GM03348 (cell line): ENCODE measurements at places on chromosomes 3 and 15.

GRCh38 chr3:38662544-38662943, 13.1 kb upstream of the SCN5A start:
- DNase-seq, result no peak

GRCh38 chr3:124639406-124640237, 90.6 kb upstream of the UMPS start:
- no peak for DNase-seq

- DNase-seq, result no peak
Measured at GRCh38 chr15:44883199-44883877, 73.1 kb upstream of the TERB2 start.

GRCh38 chr3:178063461-178063860, 472.8 kb upstream of the KCNMB2 start:
- peak; percentile 44 for DNase-seq

DNA sequence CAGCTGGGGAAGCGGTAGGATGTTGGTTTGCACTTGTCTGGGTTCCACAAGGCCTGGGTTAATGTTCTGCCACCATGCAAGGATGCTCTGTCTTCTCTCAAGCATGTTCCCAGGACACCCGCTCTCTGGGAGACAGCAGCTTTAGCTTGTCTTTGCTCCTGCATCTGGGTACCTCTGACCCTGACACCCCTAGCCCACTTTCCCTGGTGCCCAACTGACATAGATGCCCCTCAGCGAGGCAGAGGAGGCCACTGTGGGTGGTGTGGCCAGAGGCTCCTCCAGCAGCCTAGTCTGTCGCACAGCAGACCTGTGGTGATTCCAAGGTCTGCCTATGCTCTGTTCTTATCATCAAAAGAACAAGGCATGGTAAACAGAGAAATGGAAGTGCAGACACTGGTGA, 83.6 kb upstream of the ALDH1L1 start:
- DNase-seq, result no peak

- peak; percentile 30 for DNase-seq
Measured at GRCh38 chr15:88378188-88378637, 89.0 kb downstream of the MRPL46 start.

DNA sequence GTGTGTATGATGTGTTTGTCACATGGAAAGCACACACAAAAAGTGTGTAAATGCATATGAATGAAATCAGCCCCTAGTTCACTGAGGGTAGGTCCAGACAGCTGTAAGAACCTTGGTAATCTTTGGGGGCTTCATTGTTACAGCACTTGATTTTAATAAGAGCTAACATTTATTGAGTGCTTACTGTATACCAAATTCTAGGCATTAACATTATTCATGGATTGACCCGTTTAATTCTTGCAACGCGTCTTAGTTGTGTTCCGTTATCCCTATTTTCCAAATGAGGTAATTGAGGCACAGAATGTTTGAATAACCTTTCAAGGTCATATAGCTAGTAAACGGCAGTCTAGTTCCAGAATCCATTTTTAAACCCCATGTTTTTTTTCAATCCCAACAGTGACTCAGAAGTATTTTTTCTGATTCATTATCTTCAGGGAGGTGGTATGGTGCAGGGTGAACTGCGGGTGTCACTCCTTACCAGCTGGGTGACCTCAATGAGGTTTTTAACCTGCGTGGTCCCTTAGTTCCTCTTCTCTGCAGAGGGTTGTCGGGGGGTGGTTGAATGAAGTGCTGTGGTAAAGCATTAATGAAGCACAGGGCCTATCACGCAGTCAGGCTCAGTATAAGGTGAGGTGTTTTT, 14.2 kb downstream of the RAB8B start:
- DNase-seq, result no peak

GRCh38 chr3:141482245-141482922, 4.4 kb upstream of the RASA2 start:
- peak; percentile 72 for DNase-seq

- DNase-seq, result no peak
Measured at GRCh38 chr3:140019946-140020345, 85.0 kb downstream of the CLSTN2 start.

DNA sequence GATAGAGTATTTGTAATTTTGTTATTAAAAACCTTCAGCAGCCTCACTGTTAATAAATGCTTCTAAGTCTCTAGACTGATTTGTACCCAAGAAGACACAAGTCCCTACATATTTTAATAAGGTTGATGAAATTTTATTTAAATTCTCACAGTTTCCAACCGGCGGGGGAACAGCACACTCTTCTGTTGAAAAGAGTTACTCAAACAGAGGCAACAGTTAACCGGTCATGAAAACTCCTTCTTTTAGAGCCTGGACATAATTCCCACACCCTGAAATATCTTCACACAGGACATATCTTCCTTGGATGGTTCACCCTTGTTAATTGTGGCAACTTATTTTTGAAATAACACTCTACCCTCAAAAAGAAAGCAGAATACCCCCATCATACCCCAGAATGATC, 278.8 kb downstream of the FOXP1 start:
- DNase-seq, result no peak

DNA sequence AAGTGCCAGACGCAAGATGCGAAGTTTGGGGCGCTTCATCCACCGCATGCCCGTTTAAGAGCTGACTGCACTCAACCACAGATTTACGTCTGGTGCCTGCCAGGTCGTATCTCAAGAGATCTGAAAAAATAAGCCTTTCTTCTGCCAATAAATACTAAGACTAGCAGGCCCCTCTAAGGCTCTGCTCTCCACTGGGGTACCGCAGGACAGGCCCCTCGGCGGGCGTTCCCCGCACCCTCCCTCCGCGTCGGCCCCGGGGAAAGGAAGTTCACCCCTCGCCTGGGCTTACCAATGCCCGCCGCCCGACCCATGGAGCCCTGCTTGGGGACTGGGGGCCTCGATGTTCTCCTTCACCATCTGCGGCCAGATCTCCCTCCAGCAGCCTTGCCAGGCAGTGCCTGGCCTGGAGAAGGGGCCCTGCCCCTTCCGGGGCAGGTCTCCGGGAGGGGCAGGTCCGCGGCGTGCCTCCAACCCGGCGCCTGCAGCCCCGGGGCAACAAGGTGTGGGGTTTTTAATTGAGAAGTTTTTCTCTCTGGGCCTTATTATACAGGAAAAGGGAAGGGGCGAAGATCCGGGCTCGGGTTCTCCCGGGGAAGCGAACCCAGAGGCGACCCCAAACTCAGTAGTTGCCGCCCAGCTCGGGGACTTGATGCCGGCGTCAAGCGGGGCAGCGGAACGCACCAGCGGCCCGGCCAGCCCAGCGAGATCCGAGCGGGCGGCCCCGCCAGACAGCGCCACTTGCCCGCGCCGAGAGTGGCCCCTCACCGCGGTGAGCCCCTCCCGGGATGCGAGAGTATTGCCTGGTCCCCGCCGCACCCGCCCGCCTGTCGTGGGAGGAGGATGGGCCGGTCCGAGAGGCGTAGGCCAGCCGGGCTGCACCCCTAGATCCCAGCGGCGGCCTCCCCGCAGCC, 735 bp downstream of the GOLGA8B start:
- peak; percentile 77 for DNase-seq

DNA sequence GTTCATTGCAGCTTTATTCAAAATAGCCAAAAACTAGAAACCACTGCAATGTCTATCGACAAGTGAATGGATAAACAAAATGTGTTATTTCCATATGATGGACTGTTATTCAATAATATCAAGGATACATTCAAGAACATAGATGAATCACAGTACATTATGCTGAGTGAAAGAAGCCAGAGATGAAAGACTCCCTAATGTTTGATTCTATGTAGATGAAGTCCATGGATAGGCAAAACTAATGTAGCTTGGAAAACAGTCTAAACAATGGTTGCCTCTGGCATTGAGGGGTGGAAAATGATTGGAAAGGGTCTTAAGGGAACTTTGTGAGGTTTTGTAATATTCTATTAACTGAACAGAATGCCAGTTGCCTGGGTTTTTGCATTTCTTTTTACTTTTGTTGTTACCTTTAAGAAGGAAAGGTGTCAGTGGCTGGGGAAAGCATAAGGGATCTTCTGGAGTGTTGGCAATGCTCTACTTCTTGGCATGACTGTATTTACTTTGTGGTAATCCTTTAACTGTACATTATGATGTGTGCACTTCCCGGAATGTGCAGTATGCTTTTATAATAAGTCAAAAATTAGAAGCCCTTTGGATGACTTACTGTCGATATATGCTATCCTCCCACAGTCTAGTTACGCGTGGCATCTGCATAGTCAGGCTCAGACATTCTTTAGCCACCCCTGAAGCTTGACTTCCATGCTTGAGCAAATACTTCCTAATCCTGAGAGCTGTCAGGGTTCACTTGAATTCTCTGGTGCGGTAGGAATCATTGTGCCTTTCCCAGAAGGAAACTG, 20.5 kb upstream of the ATP10A start:
- peak; percentile 85 for DNase-seq

GRCh38 chr15:62269504-62269903, 104.4 kb upstream of the C2CD4B start:
- DNase-seq, result no peak

- DNase-seq, result peak; percentile 46
Measured at GRCh38 chr15:50907601-50908208, 778 bp upstream of the AP4E1 start.

DNA sequence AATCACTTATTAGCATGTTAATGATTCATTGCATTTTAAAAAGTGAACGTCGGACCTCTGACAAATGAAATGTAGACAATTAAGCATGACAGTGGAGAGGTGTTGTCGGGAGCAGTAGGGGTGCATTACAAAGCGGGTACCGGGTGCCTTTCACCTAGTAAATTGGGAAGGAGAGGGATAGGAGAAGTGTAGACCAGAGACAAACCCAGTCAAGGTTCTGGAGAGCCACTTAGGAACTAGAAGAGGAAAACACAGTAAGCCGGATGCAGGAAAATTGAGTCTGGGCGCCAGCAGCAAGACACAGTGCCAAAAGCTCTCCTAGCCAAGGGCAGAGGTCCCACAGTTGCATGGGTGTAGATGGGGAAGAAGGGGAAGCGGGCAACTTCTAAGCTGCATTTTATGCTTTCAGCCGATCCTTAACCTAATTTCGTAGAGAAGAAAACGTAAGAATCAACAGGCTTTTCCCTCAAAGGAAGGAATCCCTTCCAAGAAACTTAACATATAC, 3.1 kb upstream of the CERS3 start:
- no peak for DNase-seq

GRCh38 chr3:102712896-102713295, 278.1 kb downstream of the ZPLD1 start:
- DNase-seq, result no peak

DNA sequence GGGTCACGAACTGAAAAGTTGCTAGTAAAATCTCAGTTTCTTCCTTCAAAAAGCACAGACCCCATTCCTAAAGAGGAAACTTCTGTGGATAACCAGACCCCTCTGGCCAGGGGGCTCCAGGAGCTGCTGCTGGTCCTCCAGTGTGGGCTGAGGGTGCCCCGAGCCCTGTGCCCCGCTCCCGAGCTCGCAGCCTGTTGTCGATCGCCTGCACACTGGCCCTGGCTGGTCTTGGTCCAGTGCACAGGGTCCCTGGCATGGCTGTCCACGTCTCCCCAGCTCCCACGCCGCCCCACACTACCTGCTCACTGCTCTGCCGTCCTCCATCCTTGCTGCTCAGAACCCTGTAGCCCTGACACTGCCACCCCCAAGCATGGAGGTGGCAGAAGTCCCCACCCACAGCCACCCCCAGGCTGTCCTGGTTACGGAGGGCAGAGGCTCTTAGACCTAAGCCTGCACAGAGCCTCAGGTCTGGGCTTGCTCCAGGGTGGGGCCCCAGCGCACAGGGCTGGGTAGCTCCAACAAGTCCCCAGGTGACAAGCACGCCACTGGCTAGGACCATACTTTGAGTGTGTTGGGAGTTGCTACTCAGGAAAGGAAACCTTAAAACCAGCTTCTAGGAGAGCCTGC, 87.0 kb downstream of the PLXNA1 start:
- DNase-seq, result no peak

DNA sequence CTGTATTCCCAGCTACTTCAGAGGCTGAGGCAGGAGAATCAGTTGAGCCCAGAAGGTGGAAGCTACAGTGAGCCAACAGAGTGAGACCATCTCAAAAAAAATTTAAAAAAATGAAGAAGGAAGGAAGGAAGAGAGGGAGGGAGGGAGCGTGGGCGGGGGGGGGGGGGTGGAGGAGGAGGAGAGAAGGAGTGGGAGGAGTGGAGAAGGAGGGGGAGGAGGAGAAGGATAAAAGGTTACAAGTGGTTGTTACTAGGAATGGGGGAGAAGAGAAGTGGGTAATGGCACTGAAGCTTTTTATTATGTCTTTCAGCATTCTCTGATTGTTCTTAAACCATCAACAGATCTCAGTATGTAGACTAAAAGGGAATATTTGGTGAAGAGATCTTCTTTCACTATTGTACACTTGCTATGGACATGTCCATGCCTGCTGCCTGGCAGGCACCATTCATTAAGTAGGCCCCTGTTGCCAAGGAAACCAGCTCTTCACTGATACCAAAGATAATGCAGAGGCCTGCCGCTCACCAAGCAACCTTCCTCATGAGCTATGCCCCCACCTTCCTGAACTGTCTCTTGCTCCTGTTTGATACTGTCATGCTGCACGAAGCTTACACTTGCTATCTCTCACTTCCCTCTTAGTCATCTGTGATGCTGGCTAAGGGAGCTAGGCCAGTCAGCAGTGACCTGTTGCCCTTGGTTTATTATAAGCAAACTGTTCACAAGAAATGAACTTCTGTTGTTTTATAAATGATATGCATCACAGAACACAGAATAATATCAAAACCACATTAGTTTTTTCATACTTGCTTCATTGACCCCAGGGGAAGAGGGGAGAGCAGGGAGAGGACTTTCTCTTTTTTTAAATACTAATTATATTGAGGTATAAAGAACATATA, 23.1 kb downstream of the EPM2AIP1 start:
- peak; percentile 40 for DNase-seq

- DNase-seq, result no peak
Measured at GRCh38 chr3:114953800-114954199, 193.3 kb downstream of the ZBTB20 start.

DNA sequence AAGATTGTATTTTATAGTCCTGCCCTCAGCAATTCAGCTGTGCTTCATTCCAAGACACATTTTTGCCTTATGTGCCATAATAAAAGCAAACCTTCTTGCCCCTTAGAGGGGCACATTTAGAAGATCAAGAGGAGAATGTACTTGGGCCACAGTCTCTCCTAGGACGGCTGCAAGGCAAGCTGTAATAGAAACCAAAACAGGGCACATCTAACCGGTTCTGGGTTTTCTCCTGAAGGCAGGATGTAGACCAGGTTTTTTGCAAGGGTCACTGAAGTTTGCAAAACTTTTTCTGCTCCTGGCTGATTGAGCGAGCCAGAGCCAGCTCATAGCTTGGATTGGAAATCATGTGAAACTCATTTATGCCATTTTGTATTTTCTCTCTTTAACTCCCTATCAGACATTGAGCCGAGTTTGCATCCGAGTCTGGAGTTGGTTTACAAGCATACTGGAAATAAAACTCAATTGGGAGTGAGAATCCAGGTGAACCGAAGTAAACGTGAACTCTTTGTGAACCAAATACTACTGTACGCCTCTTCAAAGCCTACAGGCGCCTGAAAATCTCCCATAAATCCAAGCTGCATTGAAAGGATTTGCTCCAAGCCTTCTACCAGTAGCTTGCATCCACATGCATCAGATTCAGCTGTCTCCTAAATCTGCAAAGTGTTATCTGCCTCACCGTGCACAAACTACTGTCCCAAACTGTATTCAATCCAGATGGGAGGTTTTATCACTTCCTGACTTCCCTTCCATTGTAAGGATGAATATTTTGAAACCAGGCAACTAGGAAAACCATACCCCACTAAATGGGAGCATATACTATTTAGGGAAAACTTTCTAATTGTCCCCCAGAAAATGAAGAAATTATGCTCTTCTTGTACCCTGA, 60.9 kb upstream of the TSC22D2 start:
- DNase-seq, result no peak
